ENCODE measurements at places on chromosomes 11 and 22.
A peak's percentile ranks its signal among the peaks of the same experiment; 100 is the strongest.

DNA sequence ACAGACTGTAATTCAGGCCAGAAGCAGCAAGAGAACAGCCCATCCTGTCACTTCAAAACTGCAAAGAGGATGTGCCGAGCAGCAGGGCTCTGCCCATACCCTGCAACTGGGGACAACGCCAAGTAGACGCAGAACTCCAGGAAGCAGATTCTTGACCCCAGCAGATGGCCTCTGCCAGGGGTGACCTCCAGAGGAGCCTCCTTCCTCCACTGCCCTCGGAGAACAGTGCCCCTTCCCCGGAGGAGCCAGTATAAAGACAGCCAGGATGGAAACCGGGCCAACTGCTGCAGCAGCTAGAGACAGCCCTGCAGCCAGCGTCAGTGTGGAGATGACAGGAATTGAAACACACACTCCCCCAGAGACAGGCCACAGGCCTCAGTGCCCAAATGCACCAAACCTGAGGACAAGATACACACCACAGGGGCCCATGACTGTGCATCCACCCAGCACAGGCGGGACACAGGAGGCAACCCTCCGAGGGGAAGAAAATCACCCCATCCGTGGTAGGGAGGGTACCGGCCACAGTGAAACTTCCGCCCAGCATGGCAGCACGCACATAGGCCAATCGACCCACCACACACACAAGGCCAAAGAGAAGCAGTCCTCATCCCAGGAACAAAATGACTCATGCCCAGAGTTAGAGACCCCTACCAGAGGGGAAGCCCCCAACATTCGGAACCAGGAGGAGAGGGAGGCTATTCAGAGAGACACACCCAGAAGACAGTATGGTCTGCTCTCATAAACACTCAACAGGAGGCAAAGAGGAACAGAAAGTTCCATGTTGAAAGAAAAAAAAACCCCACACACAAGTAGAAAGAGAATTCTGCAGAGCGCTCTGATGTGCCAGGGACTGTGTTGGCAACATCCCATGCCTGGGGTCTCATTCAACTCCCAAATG, 5.6 kb downstream of the AHNAK start:
- DNase-seq: no peak

DNA sequence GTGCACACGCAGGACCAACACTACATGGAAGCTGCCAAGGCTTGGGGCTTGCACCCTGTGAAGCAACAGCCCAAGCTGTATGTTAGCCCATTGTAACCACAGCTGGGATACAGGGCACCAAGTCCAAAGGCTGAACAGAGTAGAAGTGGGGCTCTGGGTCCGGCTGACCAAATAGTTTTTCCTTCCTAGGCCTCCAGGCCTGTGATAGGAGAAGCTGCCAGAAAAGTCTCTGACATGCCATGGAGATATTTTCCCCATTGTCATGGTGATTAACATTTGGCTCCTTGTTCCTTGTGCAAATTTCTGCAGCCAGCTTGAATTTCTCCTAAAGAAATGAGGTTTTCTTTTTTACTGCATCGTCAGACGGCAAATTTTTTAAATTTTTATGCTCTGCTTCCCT, 941.2 kb downstream of the FAM181B start:
- DNase-seq: no peak

- DNase-seq: no peak
These were observed 229.3 kb downstream of the CASP12 start for GRCh38 chr11:104668797-104669463.

GRCh38 chr22:33923660-33924246, 3.5 kb upstream of the LARGE1 start:
- DNase-seq: no peak

GRCh38 chr11:124643605-124644425, 21.2 kb downstream of the TBRG1 start:
- no peak for DNase-seq

GRCh38 chr22:37178350-37179125, 9.5 kb downstream of the C1QTNF6 start:
- no peak for DNase-seq

GRCh38 chr11:31422703-31423102, 53.0 kb downstream of the DNAJC24 start:
- DNase-seq: no peak

DNA sequence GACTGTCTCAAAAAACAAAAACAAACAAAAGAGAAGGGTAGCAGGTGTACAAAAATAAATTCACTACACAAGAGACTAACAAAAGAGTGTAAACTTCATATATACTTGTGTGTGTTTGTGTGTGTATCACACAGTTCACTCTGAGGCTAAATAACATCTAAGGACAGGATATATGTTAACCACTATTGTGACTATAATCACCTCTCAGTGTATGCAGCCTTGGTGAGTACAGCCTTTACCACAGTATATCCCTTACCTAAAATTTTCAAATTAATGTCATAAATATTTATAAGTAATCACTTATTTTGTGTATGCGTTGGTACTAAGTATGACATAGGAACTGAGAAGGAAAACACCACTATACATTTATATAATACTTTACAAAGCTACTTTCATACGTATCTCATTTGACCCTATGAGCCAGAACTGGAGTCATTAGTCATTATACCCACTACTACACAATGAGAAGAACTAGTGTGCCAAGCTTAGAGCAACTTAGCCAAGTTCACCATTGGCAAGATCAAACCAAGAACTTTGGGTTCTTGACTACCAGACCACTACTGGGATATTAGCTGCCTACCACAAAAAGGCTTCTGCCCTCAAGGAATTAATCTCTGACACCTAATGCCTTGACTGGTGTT, 116.7 kb downstream of the SGSM3 start:
- DNase-seq: no peak

- no peak for DNase-seq
These were observed 12.7 kb downstream of the RPL3 start for GRCh38 chr22:39306456-39307361.

DNA sequence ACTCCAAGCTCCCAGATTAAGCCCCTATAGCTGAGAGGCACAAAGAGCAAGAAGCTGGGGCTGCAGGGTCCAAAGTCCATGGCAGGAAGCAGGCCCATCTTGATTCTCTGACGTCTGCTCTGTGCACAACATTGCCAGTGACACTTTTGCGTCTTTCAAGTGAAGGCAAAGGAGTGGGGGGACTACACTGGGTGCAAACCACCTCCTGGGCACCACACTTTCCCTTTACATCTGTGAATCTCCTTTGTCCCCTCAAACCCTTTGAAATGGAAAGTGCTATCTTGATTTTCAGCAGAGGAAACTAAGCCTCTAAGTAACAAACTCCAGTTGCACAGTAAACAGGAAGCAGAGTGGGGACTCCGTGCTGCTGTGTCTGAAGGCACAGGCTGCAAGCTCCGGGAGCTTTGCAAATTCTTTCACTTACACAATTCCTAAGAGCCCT, 428.0 kb downstream of the LARGE1 start:
- DNase-seq: no peak

- no peak for DNase-seq
These were observed 18.4 kb downstream of the MS4A6E start for GRCh38 chr11:60345489-60345888.

DNA sequence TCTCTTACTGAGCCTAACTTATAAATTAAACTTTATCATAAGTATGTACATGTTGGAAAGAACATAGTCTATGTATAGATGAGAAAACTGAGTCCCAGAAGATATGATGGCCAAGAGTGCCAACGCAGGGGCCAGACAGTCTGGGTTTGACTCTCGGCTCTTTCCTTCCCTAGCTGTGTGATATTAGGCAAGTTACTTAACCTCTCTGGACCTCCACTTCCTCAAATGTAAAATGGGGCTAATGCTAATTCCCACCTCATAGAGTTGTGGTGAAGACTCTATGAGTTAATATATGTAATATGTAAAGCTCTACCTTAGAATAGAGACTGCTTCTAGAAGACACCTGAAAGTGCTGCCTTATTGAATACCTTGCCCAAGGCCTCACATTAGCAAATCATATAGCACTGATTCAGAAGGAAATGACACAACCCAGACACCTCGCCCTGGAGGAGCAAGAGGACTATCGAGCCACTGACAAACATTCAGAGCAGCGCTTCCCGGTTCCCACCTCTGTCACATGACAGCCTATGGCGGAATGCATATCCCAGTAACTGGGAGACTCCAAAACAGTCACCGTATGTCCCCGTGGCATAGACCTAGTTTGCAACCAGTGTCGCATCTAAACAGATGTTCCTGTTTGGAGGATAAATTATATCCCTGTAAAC, 11.3 kb upstream of the CCDC86 start:
- no peak for DNase-seq

DNA sequence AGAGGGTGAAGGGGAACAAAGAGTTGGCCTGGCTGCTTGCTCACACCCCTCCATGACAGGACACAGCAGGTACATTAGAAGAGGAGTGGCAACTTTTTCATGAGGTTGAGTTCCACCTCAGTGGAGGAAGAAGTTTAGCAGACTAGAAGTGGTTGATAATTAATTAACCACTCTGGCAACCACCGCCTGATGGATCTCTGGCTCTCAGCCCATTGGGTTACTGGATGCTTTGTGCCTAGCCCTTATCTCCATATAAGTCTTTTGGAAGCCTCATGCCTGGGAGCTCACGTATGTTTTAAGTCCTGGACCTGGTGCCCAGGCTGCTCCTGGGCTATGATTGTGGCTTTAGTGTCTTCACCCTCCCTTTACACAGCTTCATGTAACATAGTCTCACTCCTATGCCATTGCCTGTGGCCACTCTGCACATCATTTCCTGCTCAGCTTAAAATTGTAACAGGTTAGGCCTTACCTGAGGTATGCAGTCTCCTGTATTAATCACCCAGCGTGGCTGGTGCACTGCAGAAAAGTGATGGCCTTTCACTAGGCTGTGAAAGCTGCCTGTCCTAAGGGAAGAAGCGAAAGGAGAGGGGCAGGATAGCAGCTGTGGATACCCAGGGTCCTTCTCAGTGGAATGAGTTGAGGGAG, 72.7 kb upstream of the CRTAM start:
- no peak for DNase-seq

DNA sequence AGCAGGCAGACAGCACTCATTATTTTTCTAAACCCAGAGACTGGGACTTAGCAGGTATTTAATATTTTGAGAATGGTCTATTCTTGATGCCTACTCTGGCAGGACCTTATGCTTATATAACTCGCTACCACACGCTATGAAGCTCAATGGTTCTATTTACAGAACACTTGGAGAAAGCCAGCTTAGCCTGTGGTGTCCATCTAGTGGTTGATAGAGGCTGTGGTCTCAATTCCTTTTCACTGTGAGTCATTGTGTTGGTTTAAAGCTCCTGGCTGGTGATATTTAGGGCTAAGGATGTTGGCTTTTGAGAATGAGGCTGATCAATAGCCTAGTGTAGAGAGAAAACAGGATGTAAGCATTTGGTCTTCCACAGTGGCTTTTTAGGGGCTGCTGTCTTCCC, 206.4 kb downstream of the DBX1 start:
- no peak for DNase-seq

- DNase-seq: no peak
These were observed 17.6 kb downstream of the ALG12 start for GRCh38 chr22:49900441-49901230.

- peak; percentile 41 for DNase-seq
These were observed 8.7 kb upstream of the LAYN start for GRCh38 chr11:111531687-111532364.

DNA sequence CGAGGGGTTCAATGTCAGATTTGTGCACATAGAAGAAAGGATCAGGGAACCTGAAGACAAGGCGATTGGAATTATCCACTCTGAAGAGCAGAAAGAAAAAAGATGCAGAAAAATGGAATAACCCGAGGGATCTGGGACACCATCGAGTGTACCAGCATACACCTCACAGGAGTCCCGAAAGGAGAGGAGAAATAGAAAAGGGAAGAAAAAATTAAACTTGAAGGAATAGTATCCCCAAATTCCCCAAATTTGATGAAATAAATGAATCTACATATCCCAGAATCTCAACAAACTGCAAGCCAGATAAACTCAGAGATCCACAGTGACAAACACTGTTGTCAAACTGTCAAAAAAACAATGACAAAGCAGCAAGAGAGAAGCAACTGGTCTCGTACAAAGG, 21.4 kb downstream of the IL17REL start:
- DNase-seq: no peak

DNA sequence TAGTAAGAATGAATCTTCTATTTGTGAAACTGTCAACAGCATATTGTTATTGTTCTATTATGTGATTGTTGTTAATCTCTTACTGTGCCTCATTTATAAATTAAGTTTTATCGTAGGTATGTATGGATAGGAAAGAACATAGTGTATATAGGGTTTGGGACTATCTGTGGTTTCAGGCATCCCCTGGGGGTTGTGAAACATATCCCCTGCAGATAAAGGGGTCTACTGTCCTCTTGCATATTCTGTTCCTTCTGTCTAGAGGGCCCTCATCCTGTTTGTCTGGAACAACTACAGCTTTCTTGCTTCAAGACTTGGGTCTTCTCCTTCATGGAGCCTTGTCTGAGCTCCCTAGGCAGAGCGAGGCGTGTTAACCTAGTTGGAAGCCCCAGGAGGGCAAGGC, 159.6 kb downstream of the KIRREL3 start:
- no peak for DNase-seq

DNA sequence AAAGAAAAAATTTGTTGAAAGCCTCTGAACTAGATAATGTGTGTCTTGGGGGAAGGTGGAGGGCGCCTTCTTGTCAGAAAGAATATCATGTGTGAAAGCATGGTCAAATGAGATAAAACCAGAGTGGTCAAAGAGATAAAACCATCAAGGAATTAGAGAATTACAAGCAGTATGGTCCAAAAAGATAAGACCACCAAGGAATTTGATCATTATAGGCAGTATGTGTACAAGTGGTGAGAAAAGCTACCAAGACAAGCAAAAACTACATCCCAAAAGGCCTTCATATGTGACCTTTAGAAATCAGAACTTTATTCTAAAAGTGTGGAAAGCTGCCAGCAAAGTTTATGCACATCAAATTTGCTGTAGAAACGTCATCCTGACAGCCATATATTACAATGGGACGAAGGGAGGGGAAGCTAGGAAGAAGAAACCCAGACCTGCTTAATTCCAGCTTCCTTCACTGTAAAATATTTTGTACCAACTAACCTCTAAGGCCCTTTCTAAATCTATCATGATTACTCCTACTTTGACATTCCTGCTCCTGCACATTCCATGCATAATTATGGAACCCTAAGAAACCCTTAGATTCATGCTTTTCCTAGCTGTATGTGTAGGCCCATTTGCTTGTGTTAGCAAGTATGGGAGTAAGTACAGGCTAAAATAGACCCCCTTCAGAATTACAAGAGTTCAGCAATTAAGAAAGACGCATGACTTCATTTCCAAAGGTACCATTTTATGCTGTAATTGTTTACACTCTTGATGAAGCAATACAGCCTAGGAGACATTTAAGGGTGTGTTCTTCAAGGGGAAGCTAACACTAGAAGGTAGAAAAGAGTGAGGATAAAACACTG, 51.6 kb downstream of the LGR4 start:
- DNase-seq: no peak

GRCh38 chr11:127071606-127072005, 71.0 kb upstream of the KIRREL3 start:
- DNase-seq: no peak

GRCh38 chr11:45252134-45252856, 33.8 kb downstream of the SYT13 start:
- DNase-seq: no peak
